Mesothelial cell of epicardium (in vitro differentiated cells): ENCODE measurements at places on chromosomes 6 and 20. TPM values are rescaled to one million over a fixed set of nuclear protein-coding genes. Genes with fewer than 3 reads are reported as not detected.
A peak's percentile ranks its signal among the peaks of the same experiment; 100 is the strongest.

- H3K4me1 ChIP-seq: peaks cover 11% of the 10 kb centered on the region
- DNase-seq: no peak
- no peak overlapping the region for H3K4me3 ChIP-seq
- no peaks in the 10 kb centered on the region for H3K27me3 ChIP-seq
Measured at GRCh38 chr20:34249291-34249690, 8.1 kb downstream of the ASIP start.

DNA sequence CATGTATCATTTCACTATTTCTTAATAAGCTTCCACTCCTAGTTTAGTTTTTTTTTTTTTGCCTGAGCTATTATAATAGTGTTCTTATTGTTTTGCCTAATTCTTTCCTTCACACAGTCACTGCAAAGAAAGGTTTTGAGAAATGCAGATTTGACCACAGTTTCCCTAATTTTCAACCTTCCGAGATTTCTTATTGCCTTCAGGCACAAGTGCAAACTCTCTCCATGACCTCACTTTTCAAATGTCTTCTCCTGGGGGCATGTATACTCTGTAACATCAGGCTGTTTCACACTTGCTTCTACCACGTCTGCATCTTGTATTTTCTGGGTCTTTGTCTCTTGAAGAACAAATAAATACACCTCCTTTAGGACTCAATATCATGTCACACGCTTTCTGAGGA lies 339.0 kb upstream of the CITED2 start:
- H3K36me3 ChIP-seq: no peaks in the 10 kb centered on the region
- DNase-seq: no peak
- H3K27me3 ChIP-seq: no peaks in the 10 kb centered on the region

DNA sequence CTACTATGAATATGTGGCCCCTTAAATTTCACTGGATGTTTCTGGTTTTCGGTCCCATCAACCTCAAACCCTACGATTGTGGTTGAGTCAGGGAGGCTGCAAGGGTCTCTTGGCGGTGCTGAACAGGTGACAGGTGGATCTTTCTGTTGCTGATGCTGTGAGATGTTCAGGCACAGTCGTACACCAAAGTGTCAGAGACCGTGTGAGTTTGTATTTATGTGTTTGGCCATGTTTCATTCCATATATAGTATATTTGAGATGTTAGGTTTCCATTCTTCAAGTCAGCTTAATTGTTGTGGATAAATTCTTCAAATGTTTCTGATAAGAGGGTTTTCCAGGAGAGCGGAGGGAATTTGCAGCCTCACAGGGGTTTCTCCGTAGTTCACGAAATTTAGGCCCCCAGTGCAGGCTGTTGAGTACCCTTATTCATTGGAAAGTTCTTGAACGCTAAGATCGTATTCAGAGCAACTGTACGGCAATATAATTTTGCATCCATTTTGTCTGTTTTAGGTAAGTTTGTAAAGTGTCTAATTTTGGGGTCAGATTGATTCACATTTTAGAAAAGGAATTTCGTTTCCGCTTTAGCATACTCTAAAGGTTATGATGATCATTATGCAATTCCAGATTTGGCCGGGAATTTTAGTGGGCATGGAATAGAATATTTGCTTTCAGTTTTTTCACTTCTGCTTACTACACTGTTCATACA lies 1.2 kb downstream of the TAB2 start:
- H3K27ac ChIP-seq: peak overlapping the region; percentile 90
- no peaks in the 10 kb centered on the region for H3K36me3 ChIP-seq
- H3K27me3 ChIP-seq: peaks cover 3% of the 10 kb centered on the region
- H3K4me3 ChIP-seq: peak overlapping the region; percentile 81
- DNase-seq: no peak
- peaks cover 38% of the 10 kb centered on the region for H3K4me1 ChIP-seq

LY6G6D gene
- 0.67 to 1.8 TPM (median 0.82 TPM) in 3 replicates for total RNA-seq

SLC22A2 gene
- 0.07 TPM in 1 of 3 replicates, not detected in the others for total RNA-seq

GRCh38 chr20:62837790-62838127 lies 20.9 kb downstream of the COL9A3 start:
- no peaks in the 10 kb centered on the region for H3K27me3 ChIP-seq
- peaks cover 39% of the 10 kb centered on the region for H3K36me3 ChIP-seq
- no peak for DNase-seq
- H3K4me3 ChIP-seq: no peak overlapping the region
- H3K4me1 ChIP-seq: peaks cover 6% of the 10 kb centered on the region

DNA sequence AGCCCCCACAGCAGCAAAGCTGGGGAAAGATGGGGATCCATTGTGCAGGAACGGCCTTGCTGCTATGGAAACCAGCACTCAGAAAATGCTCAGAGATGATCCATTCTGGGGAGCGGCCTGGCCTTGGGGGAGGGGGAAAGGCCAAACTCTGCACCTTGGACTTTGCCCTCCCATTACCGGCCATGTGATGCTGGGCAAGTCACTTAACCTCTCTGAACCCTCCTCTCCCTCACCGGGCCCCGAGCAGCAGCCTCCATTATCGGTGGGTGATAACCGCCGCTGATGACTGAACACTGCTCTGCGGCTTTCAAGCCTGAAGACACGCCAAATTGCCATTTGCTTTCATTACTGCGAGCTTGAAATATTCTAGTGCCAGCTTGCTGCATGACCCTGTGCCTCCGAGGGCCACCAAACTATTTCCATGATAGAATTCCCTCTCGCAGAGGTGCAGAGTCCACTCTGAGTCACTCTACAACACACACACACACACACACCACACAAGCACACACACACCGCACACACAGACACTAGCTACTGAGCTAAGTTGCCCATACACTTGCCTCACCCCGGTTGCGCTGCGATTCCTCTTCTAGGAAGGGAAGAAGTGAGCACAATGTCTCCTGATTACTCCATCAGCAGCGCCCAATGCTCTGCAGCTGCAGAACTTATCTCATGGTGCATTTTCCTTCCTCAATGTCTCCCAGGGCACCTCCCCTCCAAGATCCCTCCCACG lies 20.6 kb upstream of the SIRPA start:
- H3K4me3 ChIP-seq: no peak overlapping the region
- no peaks in the 10 kb centered on the region for H3K4me1 ChIP-seq
- no peak overlapping the region for H3K27ac ChIP-seq
- H3K36me3 ChIP-seq: no peaks in the 10 kb centered on the region
- no peak for DNase-seq

HINT3 gene
- 16.3 to 17.5 TPM (median 17.2 TPM) in 3 replicates for total RNA-seq

GNMT gene
- 1.2 to 1.7 TPM (median 1.4 TPM) in 3 replicates for total RNA-seq

GRCh38 chr20:39036011-39036410 lies 73.9 kb downstream of the DHX35 start:
- H3K27me3 ChIP-seq: no peaks in the 10 kb centered on the region
- H3K36me3 ChIP-seq: peaks cover 18% of the 10 kb centered on the region
- H3K4me1 ChIP-seq: no peaks in the 10 kb centered on the region
- no peak for DNase-seq
- H3K4me3 ChIP-seq: no peak overlapping the region

GRCh38 chr6:11327961-11328360 lies 95.5 kb upstream of the NEDD9 start:
- DNase-seq: no peak
- no peaks in the 10 kb centered on the region for H3K27me3 ChIP-seq
- H3K4me1 ChIP-seq: peaks cover 17% of the 10 kb centered on the region
- H3K4me3 ChIP-seq: no peak overlapping the region
- no peak overlapping the region for H3K27ac ChIP-seq

- H3K4me3 ChIP-seq: no peak overlapping the region
- DNase-seq: no peak
- H3K27me3 ChIP-seq: no peaks in the 10 kb centered on the region
- H3K4me1 ChIP-seq: no peaks in the 10 kb centered on the region
Measured at GRCh38 chr20:24859539-24859938, 89.5 kb upstream of the CST7 start.

PROKR2 gene
- 2.1 to 2.4 TPM (median 2.3 TPM) in 3 replicates for total RNA-seq

DNA sequence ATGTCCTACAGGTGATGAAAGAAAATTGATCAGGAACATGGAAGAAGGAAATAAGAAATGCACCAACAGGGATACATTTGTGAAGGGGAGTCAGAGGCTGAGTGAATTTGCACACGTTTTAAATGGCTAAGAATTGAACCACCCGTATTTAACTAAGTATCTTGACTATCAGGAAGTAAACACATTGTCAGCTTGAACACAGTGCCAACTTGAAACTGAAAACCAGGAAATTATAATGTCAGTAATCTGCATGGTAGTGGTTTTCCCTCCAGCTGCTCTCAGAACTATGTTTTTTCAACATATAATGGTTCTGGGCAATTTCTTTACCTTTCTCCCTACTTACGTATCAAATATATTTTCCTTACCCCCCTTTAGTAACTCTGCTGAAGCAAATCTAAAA lies 366.5 kb upstream of the POU3F2 start:
- H3K27ac ChIP-seq: no peak overlapping the region
- H3K36me3 ChIP-seq: no peaks in the 10 kb centered on the region
- peaks cover 5% of the 10 kb centered on the region for H3K4me1 ChIP-seq
- DNase-seq: no peak
- no peaks in the 10 kb centered on the region for H3K27me3 ChIP-seq
- H3K4me3 ChIP-seq: no peak overlapping the region

PXMP4 gene
- total RNA-seq: 7.0 to 7.5 TPM (median 7.4 TPM) in 3 replicates

FKBP1C gene
- total RNA-seq: 0.20 to 0.97 TPM (median 0.67 TPM) in 3 replicates

GRCh38 chr6:6052216-6052615 lies 45.5 kb upstream of the NRN1 start:
- no peak overlapping the region for H3K4me3 ChIP-seq
- no peak overlapping the region for H3K27ac ChIP-seq
- H3K4me1 ChIP-seq: no peaks in the 10 kb centered on the region
- peaks cover 48% of the 10 kb centered on the region for H3K27me3 ChIP-seq
